ENCODE measurements at places on chromosomes 11 and 22.

GRCh38 chr11:662689-663274 lies 25.7 kb downstream of the DRD4 start:
- peak; percentile 21 for DNase-seq

GRCh38 chr11:17267576-17267975 lies 9.0 kb upstream of the NUCB2 start:
- peak; percentile 4 for DNase-seq

DNA sequence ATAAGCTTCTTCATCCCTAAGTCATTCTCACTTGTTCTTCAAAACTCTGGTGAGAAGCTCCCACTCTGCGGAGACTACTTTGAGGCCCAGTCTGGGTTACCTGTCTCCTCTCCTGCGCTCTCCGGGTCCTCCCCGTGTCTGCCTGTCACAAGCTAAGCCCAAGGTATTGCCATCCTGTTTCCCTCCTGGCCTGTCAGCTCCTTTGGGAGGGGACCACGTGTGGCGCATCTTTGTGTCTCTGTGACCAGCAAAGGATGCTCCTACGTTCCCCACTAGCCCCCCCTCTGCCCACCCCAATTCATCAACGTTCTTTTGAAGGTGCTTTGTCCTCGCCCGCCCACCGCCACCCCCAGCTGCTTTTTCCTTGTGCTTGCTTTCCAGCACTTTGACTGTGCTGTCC lies 31.8 kb upstream of the FBLN1 start:
- no peak for DNase-seq

GRCh38 chr22:49057910-49058309 lies 769.8 kb downstream of the BRD1 start:
- no peak for DNase-seq

GRCh38 chr11:88508418-88508758 lies 170.9 kb upstream of the CTSC start:
- no peak for DNase-seq
